ENCODE measurements at places on chromosomes 16 and 17.

- H3K36me3 ChIP-seq, result no peaks in the 10 kb centered on the region
- no peaks in the 10 kb centered on the region for H3K27me3 ChIP-seq
- no peak overlapping the region for H3K4me3 ChIP-seq
- H3K4me1 ChIP-seq, result no peaks in the 10 kb centered on the region
- H3K27ac ChIP-seq, result no peak overlapping the region
These were observed 102.6 kb upstream of the CDC42EP4 start for GRCh38 chr17:73414171-73414955.

- no peak overlapping the region for H3K4me3 ChIP-seq
- H3K4me1 ChIP-seq, result no peaks in the 10 kb centered on the region
- no peak overlapping the region for H3K27ac ChIP-seq
- no peaks in the 10 kb centered on the region for H3K36me3 ChIP-seq
- H3K27me3 ChIP-seq, result peaks cover 2% of the 10 kb centered on the region
- no peak for DNase-seq
These were observed 179.3 kb upstream of the CIBAR2 start for GRCh38 chr16:85291302-85292148.

GRCh38 chr17:31387438-31387837 is 4.0 kb upstream of the RAB11FIP4 start:
- peaks cover 6% of the 10 kb centered on the region for H3K4me1 ChIP-seq
- H3K36me3 ChIP-seq, result no peaks in the 10 kb centered on the region
- H3K4me3 ChIP-seq, result no peak overlapping the region
- DNase-seq, result no peak
- no peak overlapping the region for H3K27ac ChIP-seq

DNA sequence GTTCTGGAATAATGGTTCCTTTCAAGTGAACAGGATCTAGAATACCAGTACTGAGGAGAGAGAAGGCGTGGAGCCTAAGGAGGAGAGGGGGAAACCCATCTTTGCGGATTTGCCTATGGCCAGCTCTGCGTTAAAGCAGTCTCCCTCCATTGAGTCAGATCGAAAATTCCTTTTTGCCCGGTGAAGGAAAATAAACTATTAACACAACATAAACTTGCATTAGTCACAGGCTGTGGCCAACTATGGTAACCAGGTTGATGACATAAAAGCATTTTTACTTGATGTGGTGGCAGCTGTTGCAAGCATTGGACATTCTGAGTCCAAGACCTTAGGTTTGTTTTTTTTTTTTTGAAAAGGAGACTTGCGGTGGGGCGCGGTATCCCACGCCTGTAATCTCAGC is 8.9 kb downstream of the LDAF1 start:
- H3K27me3 ChIP-seq, result no peaks in the 10 kb centered on the region
- H3K4me3 ChIP-seq, result no peak overlapping the region
- DNase-seq, result no peak

- H3K4me3 ChIP-seq, result no peak overlapping the region
- H3K4me1 ChIP-seq, result peaks cover 1% of the 10 kb centered on the region
- no peaks in the 10 kb centered on the region for H3K27me3 ChIP-seq
- H3K27ac ChIP-seq, result peak overlapping the region; percentile 16
- no peak for DNase-seq
- peaks cover 92% of the 10 kb centered on the region for H3K36me3 ChIP-seq
These were observed 65.8 kb upstream of the ENDOV start for GRCh38 chr17:80349151-80349651.
